ENCODE measurements at places on chromosomes 6 and 20.

DNA sequence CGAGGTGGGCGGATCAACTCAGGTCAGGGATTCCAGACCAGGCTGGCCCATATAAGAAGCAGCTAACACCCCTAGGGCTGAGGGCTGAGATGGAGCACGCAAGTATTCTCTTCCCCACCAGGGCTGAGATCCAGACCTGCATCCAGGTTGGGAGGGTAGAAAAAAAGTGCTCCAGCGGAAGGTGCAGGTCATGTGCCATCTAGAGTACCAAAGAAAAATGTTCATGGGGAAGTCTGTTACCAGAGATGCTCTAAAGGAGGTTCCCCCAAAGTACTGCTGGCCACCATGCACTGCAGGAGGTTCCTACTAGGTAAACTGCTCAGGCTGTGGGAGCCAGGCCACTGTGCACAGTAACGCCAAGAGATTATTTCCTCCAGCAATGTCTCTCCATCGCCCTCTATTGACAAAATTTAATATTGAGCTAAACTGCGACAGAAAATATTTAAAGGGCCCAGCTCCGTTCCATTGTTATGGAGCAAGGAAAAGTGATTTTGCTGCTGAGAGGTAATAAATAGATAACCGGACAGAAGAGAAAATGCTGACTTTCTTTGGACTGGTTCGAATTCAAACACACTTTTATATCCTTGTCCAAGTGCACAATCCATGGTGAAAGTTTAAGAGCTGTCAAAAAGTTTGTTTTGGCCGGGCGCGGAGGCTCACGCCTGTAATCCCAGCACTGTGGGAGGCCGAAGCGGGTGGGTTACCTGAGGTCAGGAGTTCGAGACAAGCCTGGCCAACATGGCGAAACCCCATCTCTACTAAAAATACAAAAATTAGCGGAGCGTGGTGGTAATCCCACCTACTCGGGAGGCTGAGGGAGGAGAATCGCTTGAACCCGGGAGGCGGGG lies 159.9 kb downstream of the OR2B2 start:
- peak; percentile 91 for DNase-seq

- no peak for DNase-seq
Measured at GRCh38 chr6:2658788-2659187, 91.9 kb downstream of the MYLK4 start.

DNA sequence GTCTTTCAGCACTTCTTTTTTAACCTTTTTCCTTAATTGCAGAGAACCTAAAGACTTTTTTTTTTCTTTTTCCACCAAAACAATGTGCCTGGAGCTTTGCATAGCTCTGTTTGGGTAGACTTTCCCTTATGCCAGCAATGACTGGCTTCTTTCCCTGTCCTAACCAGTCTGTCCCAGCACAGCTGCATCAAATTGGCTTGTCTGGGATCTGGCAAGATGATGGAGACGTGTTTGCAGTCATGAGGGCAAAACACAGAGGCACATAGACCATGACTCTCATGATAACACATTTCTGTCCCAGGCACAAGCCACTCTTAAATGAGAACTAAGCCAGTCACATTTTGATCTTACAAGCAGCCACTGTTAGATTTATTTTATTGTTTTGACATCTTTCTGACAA lies 16.5 kb downstream of the HEY2 start:
- DNase-seq: no peak

GRCh38 chr6:89589297-89590025 lies 49.1 kb downstream of the LYRM2 start:
- no peak for DNase-seq

DNA sequence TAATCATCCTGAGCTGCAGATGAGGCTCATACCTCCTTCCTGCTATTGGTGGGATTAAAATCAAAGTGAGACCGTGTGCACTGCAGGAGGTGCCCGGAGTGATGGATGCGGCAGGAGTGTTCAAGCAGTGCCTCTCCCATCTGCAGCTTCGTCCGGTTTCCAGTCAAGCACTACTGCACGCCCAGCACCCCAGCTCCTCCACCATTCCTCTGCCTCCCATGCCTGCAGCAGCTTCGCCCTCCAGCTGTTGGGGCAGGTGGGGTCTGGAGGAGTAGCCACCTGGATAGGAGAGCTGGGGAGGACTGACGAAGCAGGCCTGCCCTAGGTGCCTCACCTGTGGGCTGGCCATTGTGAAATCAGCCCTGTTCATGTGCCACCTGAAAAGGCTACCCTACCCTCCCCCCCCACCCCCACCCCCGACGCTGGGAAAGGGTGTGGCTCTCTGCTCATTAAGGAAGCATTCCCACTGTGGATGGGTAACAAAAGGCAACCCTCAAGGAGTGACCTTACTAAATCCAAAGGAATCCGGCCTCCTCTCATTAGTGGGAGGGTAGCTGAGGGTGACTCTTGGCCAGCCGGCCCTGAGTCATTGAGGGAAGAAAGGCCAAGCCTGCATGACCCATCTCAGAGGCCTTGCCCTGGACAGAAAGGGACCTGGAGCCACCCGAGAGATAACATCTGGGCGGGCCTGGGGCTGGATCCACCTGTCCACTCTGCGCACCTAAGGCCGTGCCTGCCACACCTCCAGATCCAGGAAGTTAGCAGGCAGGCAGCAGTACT lies 115.9 kb upstream of the ARMC2 start:
- no peak for DNase-seq

DNA sequence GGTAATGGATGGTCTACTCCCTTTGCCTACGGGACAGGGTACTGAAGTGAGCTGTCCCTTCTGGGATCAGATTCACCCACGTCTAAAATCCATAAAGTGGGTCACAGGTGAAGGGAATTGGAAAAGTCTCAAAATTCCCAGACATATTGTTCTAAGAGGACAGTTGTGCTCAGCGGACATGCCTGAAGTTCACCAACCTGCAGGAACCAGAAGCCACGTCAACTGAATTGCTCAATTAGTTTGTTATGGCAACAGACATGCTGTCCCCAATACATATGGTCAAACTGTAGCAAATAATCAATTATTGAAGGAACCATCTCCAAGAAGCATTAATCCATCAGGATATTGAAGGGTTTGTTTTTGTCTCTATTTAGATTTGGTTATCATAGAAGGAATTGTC lies 190.2 kb downstream of the FRK start:
- peak; percentile 41 for DNase-seq

DNA sequence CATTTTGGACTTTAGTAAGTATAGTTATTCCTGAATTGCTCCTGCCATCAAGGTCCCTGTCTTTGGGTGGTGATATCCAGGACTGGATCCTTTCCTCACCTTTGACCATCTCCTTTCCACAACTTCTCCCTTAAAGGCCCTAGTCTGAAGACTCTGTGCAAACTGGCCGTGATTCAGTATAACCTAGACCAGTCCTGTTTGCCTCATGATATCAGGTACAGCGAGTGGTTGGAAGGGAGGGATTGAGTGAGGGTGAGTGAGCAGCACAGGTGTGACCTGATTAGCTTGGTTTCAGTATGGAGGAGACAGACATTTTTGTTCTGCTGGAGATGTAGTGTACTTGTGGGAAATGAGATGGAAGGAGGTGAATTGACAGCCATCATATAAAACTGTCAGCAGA lies 2.3 kb upstream of the RRP36 start:
- DNase-seq: no peak

- no peak for DNase-seq
Measured at GRCh38 chr6:135797361-135797760, 54.1 kb upstream of the PDE7B start.

GRCh38 chr20:8438748-8439147 lies 306.7 kb downstream of the PLCB1 start:
- peak; percentile 3 for DNase-seq

GRCh38 chr6:111549746-111550145 lies 55.9 kb downstream of the TRAF3IP2 start:
- no peak for DNase-seq

DNA sequence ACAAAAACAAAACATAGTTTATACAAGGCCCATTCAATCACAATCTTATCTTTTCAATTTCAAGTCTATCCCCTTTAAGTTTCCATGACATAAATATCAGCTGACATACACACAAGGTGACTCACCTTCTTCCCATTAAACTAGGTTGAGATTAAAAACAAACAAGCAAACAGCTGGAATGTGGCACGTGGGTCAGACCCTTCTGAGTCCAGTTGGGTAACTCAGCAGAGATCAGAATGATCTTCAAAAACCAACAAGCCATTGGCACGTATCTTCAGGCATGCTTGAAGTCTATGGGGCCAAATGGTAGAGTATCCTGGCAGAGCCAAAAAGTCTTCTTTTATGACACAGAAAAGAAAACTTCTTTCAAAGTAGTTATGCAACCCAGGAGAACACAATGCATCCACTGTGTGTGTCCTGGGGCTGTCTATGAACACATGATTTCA lies 603.5 kb upstream of the CITED2 start:
- DNase-seq: no peak

GRCh38 chr6:17574866-17575560 lies 25.1 kb upstream of the FAM8A1 start:
- DNase-seq: no peak

GRCh38 chr6:52933778-52934177 lies 24.3 kb upstream of the GSTA3 start:
- DNase-seq: no peak

DNA sequence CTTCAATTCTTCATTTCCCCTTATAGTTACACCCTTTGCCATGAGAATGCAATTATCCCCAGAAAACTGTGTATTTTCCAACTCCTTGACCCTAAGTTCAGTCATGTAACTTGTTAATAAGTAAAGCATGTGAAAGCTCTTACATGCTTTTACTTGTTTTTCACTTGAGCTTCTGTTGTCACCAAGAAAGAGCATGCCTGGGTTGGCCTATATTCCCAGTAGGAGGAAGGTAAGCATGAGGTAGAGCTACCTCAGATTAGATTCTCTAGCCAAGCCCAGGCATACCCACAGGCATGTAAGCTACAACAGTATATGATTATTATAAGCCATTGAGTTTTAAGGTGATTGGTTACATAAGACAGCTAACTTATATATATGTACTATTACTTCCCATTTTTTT lies 101.7 kb upstream of the SMLR1 start:
- no peak for DNase-seq

DNA sequence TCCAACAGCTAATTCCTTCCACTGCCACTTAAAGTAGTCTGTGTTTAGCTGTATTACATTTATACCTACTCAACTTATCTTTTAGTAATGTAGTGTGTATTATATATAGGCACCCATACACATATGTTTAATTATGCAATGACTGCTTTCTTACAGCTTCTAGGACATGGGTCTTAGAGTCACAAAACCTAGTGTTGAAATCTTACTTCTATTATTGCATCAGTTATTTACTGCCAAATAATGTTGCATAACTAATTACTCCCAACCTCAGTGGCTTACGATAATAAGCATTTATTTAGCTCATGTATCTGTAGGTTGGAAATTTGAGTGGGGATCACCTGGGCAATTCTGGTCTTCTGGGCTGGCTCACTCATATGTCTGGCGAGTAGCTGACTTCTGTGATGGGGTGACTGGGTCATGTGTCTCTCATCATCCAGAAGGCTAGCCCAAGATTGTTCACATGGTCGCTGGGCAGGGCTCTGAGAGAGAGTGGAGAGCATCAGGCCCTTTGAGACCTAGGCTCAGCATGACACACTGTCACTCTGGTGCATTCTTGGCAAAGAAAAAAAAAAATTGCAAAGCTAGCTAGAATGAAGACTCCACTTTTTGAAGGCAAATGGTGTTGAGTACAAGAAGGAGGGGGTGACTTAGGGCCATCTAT lies 187.0 kb downstream of the PLCB1 start:
- no peak for DNase-seq

DNA sequence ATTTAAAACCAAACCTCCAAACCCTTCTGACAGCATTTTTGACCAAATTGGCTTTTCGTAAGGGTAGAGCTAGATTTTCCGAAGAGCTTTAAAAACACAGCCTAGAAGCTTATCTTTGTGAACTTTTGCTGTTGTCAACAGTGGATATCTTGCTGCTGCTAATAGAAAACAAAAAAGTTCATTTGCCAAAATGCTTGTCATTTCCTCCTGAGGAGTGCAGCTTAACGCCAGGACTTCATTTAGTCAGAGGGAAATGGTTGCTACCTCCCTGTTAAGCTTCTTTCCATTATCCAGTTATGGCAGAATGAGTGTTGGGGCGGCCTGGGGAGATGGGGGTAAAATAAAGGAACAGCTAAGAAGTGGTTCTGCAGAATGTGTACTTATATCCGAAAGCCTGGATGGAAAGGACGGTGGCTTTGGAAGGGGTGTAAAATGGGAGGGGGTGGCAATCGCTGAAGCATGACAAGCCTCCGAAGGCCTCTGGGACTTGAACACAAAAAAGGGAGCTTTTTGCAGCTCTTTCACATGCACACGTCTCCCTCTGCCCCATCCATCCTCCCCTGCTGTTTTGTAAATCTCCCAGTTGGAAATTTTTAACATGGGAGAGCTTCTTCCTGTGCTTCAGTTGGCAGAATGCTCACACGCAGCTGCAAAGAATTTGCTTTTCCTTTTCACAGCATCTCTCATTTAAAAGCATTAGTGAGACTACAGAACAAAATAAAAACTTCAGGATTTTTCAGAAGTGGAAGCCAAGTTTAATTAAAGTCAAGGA lies 22.5 kb downstream of the JARID2 start:
- DNase-seq: no peak

- no peak for DNase-seq
Measured at GRCh38 chr20:57106692-57107091, 159.7 kb downstream of the BMP7 start.

- peak; percentile 39 for DNase-seq
Measured at GRCh38 chr6:164106345-164106769, 691.8 kb downstream of the QKI start.

DNA sequence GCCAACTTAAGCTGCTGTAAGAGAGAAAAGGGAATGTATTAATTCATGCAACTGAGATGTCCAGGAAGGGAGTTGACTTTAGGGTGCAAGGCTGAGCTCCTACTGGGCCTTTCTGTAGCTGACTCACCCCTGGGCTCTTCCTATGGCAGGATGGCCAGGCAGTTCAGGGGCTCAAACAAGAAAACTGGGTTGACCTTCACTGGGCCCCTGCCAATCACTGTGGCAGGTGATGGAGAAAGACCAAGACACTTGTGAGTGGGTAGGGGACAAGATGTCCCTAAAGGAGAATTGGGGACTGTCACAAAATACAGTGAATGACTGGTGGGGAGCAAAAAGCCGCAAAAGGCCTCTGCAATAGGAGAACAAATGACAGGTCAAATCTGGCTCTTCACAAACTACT lies 21.5 kb upstream of the RALGAPA2 start:
- no peak for DNase-seq

- DNase-seq: peak; percentile 81
Measured at GRCh38 chr20:37245216-37246150, 16.1 kb downstream of the GHRH start.

DNA sequence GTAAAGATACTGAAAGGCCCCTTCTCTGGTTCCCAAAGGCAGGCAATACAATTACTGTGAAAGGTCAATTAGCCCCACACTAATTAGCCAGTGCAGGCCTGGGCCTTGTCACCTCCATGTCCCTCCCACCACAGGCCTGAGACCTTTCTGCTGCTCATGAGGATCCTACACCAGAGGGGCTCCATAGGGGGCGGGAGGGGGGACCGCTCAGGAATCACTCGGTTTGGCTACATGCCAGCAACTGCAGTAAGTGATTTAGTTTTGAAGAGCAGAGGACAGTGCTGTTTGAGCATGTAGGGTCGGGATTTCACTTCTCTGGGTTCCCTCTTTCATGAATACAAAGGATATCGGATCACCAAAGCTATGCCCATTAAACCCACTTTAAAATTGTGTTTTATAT lies 455.6 kb downstream of the PRKN start:
- DNase-seq: no peak

Measured in retina (tissue), 1 donor.